ENCODE measurements at places on chromosomes 6 and 20. TPM values are rescaled to one million over a fixed set of nuclear protein-coding genes. Genes with fewer than 3 reads are reported as not detected.
A peak's percentile ranks its signal among the peaks of the same experiment; 100 is the strongest.

DNA sequence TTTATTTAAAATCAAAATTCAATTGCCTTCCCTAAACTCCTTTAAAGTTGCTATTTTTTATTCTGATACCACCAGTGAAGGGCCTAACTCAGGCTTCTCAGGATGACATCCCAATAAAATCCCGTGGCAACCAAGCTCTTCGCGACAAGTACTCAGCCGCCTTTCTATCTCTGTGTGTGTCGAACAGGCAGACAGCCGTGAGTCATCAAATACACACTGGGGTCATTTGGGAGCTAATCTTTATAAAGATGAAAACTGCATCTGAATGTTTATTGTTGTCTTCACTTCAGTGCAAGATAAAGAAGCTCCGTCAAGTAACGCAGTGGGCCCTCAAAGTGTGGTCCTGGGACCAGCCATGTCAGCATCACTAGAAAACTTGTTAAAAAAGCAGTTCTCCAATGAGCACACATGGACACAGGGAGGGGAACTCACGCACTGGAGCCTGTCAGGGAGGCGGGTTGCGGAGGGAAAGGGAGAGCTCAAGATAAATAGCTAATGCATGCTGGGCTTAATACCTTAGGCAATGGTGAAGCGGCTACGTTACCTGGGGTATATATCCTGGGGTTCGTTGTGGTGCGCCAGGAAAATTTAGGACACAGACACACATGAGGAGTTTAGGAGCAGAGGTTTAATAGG lies 119.3 kb downstream of the RNF144B start:
- no peak for DNase-seq

DNA sequence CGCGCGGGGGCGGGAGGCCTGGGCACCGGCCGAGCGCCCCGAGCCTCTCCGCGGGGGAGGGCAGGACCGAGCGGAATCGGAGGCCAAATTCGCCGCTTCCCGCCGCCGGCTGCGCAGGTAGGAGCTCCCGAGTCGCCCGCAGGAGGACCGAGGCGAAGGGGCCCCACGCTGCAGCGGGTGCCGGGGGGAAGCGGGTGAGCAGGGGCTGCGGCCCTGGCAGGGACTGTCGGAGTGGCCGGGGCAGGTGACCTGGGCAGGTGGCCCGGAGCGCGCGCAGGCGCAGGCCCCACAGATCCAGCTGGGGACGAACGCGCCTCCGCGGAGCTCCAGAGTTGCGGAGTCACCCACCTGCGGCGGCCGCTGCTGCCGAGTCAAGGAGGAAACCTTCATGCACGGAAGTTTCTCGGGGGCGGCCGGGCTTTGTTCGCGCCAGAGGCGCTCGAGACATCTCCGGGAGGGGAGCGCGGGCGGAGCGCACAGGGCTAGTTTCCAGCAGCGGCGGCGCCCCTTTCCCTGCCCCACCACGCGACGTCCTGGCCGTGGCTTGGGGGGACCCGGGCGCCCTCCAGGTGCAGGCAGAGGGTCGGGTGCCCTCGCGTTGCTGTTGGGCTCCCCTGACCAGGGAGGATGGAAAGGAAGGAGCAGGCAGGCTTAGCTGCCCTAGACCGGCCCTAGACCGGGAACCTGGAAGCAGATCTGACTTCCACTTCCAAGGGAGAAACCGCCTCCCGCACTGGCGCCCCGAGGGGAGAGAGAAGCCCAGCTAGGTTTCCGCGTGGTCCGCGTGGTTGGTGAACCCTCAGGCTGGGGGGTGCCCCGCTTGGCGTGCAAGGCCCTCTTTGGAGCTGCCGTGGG lies 590 bp downstream of the SLCO4A1 start:
- DNase-seq = peak; percentile 30

DNA sequence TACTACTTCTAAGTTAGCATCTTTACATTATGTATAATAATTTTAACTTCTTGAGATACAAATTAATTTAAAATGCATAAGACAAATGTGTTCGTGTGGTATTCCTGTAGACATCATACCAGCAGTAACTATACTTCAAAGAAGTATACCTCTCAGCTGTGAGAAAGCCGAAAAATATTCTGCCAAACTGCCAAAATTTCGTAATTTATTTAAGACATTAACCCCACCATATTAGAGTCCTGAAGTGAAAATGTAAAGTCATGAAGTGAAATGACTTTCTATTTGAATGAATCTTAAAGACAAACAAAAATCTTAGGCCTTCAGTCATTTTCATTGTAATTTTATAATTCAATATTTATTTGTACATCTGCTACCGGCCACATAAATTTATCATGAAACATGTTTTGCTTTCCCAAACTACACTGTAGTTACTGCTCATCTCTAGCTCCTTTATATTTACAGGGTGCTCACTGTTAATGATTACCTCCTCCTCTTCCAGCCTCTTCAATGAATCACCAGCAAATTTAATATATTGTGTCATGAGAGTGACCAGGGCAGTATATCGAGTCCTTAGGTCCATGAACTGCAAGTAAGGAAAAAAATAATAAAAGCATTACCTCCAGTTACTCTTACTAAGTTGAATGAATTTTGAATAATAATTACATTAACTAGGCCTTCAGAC lies 18.5 kb downstream of the DST start:
- no peak for DNase-seq

DNA sequence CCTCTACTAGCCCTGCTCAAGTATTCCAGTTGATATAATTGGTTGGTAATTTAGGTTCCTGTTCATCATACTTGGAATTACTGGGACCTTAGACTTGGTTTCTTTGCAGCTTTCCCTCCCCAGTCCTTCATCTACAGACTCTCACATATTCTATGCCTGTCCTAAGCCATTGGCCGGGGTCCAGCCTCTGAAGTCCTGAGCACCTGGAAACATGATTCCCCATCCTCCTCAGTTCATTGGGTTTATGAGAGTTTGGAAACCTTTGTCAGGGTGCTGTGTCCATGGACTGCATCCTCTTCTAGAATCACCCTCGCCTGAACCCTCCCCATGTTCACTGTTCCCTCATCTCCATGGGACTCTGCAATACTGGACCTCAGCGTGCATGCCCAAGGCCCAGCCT lies 8.8 kb downstream of the GSTA2 start:
- no peak for DNase-seq

DNA sequence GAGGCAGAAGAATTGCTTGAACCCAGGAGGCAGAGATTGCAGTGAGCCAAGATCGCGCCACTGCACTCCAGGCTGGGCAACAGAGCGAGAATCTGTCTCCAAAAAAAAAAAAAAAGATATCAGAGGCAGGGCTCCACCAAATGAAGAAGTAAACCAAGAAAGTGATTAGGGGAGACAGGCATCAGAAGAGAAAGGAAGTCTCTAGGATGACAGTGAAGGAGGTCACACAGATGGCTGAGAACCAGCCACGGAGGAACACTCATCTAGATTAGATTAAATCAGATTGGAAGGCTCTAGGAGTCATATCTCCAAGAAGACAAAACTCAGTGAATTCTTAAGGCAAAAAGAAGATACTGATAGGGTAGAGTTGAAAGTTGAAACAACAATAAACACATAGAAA lies 102.2 kb upstream of the CCDC28A start:
- no peak for DNase-seq

- DNase-seq = no peak
Measured at GRCh38 chr6:21098744-21099143, 494.8 kb upstream of the SOX4 start.

- DNase-seq = no peak
Measured at GRCh38 chr20:11379257-11380011, 538.3 kb upstream of the BTBD3 start.

- DNase-seq = no peak
Measured at GRCh38 chr20:53850319-53850718, 220.1 kb downstream of the BCAS1 start.

DNA sequence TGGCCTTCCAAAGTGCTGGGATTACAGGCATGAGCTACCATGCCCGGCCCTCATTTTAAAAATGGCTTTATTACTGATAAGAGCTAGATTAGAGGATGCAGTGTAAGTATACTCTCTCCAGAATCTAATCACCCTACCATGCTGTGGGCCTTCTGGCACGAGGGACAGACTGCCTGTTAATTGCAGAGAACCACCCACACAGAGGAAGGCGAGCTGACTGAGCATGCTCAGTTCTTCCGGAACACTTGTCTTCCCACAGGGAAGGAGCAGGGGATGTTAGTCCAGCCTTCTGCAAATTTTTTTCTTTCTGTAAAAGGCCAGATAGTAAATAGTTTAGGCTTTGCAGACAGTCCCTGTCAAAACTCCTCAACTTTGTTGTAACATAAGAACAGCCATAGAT lies 48.9 kb downstream of the ALDH5A1 start:
- no peak for DNase-seq

GRCh38 chr6:126017668-126018067 lies 31.3 kb downstream of the TRMT11 start:
- DNase-seq = no peak

- DNase-seq = no peak
Measured at GRCh38 chr6:168358842-168359420, 39.4 kb upstream of the DACT2 start.

GRCh38 chr6:147547369-147547902 lies 38.9 kb downstream of the SAMD5 start:
- no peak for DNase-seq

DNA sequence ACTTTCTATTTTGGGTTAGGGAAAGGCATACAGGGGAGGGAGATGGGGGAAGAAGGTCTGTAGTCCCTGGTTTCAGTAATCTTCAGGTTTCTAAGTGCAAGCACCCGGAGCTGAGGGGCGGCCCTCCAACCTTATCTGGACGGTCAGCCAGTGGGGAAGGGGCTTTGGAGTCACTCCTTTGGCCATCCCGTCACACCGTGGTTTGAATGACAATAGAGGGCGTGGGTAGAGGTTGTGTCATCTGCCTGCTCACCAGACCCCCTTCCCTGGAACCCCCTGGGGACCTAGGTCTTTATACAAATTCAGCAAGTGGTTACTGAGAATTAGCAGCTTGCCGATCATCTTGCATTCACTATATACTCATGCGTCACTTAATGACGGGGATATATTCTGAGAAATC lies 29.1 kb downstream of the STK35 start:
- DNase-seq = no peak

GRCh38 chr6:36109092-36109491 lies 21.2 kb upstream of the MAPK13 start:
- no peak for DNase-seq

- no peak for DNase-seq
Measured at GRCh38 chr6:70028246-70028645, 161.9 kb downstream of the COL19A1 start.

GRCh38 chr6:91490671-91491301 lies 903.9 kb upstream of the MAP3K7 start:
- DNase-seq = peak; percentile 4

DNA sequence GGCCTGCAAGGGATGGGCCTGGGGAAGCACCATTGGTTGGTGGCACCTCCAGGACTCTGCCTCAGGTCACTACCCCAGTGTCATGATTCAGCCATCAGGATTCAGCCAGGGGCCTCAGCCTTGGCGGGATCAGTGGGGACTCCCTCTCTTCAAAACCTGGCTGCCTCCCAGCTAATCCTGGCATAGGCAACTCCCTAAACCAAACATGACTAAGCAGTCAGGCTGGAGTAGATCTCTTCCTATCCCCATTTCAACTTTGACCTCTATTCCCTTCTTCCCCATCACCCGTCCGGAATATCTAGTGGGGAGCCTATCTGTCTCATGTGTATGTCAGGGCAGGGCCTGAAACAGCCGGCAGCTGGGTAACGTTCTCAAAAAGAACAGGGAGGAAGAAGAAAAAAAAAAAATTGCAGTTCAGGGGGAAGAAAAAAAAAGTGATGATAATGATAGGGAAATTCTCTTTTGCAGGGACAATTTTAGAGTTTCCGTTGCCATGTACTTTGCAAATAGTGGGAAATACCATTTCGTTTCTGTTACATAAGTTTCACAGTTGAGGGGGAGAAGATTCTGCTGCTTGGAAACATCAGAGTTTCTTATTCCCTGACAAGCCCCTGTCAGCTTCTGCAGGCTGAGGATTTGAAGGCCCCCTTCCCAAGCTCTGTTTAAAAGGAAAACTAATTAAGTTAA lies 4.1 kb upstream of the PREX1 start:
- peak; percentile 86 for DNase-seq

DNA sequence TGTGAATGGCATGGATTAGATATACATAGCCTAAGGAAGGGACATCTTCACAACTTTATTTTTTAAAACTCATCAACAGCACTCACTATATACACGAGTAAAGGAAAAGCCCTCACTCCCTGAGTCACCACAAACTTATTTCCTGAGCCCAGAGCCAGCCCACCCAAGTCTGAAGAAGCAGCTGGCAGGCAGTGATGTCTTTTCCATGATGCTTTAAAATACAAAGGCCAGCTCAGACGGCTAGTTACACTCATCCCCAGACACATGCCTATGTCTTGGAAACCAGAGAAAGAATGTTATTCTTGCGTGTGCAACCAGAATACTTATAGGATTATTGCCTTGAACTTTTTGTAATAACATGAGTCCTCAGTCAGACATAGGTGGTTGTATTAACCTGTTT lies 114.4 kb downstream of the ADGRG6 start:
- DNase-seq = peak; percentile 43

DNA sequence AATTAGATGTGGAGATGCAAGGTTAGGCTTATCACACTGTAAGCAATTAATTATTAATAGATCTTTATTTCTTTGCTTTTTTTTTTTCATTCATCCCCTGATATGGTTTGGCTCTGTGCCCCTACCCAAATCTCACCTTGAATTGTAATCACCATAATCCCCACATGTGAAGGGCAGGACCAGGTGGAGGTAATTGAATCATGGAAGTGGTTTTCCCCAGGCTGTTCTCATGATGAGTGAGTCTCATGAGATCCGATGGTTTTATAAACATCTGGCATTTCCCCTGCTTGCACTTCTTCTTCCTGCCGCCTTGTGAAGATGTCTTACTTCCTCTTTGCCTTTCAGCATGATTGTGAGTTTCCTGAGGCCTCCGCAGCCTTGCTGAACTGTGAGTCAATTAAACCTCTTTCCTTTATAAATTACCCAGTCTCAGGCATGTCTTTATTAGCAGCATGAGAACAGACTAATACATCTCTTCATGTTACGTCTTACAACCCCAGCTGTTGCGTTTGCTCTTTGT lies 333.8 kb downstream of the CDH26 start:
- no peak for DNase-seq

DNA sequence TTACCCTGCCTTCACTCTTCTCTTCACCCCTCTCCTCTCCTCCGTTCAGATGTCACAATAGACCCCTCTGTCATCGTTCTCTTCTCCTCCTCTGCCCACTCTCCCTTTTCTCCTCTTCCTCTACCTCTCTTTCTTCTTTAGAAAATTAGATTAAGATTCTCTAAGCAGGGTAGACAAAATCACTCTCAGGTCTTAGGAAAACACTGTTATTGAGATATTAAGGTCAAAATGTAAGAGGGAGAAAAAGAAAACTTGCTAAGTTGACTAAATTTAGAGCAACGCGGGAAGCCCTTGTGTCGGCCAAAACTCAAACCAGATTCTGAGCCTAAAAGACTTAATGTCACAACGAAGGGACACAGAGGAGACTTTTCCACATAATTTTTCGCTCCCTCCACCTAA lies 22.1 kb upstream of the ZNF184 start:
- DNase-seq = no peak

GRCh38 chr6:144575327-144575726 lies 290.2 kb downstream of the UTRN start:
- no peak for DNase-seq

PPIL6 gene
- total RNA-seq = 0.60 TPM

C20orf202 gene
- total RNA-seq = not detected

RAET1E gene
- total RNA-seq = under 0.01 TPM

GSTA3 gene
- total RNA-seq = not detected

PGC gene
- not detected for total RNA-seq

MRPL14 gene
- 65.4 TPM for total RNA-seq

ATF6B gene
- total RNA-seq = 11.5 TPM

WFDC12 gene
- not detected for total RNA-seq

CST2 gene
- not detected for total RNA-seq

MDFI gene
- total RNA-seq = 44.0 TPM

QRSL1 gene
- 7.3 TPM for total RNA-seq

PTGIS gene
- 0.44 TPM for total RNA-seq

BCAS4 gene
- total RNA-seq = 0.60 TPM

LY6G6F gene
- total RNA-seq = not detected
